ENCODE measurements at places on chromosomes 2 and 18. TPM values are rescaled to one million over a fixed set of nuclear protein-coding genes. Genes with fewer than 3 reads are reported as not detected.

GRCh38 chr18:22676423-22676822, 256.7 kb upstream of the RBBP8 start:
- no peak for DNase-seq

- no peak for DNase-seq
Observed at GRCh38 chr2:29864988-29865387, 56.4 kb downstream of the ALK start.

GRCh38 chr2:32721376-32721775, 93.5 kb downstream of the TTC27 start:
- no peak for DNase-seq

FOXI3 gene
- polyA plus RNA-seq, result 0.26 TPM

IGFBP2 gene
- polyA plus RNA-seq, result 191 TPM

- DNase-seq, result peak; percentile 7
Observed at GRCh38 chr2:162029287-162029901, 44.6 kb downstream of the DPP4 start.

DNA sequence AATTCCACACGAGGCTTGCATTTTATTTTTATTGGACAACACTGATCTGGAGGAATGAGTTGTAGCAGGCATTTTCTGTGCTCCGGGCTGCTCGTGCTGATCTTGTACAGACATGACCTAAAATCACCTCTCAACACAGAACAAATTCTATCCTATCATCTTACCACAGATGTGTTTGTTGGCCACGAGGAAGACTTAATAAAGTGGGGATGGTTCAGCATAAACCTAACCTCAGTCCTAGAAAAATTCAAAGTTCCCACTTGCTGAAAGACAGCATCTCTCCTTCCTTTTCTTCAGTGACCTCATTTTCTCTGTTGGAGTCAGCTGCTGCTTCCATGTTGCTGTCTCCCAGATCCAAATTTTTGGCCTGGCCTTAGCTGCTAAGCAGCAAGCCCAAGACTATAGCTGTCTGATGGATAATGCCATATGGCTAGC, 45.3 kb downstream of the RBKS start:
- no peak for DNase-seq

- DNase-seq, result no peak
Observed at GRCh38 chr18:74733598-74733997, 135.9 kb downstream of the ZNF407 start.

- DNase-seq, result no peak
Observed at GRCh38 chr2:160751021-160751420, 257.4 kb upstream of the RBMS1 start.

DNA sequence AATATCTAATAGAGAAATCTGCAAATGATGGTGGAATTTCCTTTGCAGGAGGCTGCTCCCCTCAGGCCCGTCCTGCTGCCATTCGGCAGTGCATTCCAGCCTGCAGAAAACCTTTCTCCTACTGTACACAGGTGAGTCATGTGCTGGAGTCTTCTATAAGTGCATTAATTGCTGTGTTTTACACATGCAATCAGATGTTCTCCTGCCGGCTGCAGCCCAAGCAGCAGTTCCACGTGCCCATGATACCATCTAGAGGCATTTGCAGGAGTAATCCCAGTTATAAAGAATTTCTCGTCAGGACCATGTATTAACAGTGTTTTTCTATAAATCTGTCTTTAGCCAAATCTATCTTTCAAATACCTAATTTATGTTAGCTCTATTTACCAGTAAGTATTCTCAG, 304.7 kb upstream of the HNMT start:
- peak; percentile 68 for DNase-seq

DNA sequence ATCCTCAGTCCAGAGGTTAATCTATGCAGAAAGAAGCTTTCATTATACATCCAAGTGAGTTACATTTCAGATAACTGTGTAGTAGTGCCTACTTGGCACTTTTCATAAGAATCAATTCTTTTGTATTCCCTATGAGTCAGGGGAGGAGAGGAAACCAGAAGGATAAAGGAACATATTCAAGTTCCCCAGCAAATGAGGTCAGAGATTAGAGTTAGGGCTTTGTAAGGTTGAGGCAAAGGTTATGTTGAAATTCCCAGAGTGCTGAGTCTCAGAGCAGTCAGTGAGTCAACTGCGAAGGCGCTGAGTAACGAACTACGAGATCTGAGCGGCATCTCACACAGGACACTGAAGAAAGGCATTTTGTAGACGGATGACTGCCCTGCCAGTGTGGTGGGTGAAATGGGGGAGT, 25.1 kb upstream of the ME2 start:
- DNase-seq, result no peak

Measured in spinal cord (tissue), 10 donors.